PC-3 (cell line): ENCODE measurements at places on chromosomes 7 and 10. TPM values are rescaled to one million over a fixed set of nuclear protein-coding genes. Genes with fewer than 3 reads are reported as not detected.

GRCh38 chr7:83684928-83685327, 36.0 kb upstream of the SEMA3E start:
- peaks cover 4% of the 10 kb centered on the region; the same call in 1 of the 2 replicates for H3K4me1 ChIP-seq
- no peak overlapping the region for H3K4me3 ChIP-seq
- 0 out of 2 replicates have a peak, but pooled peaks cover 3% of the 10 kb centered on the region for H3K27me3 ChIP-seq
- H3K27ac ChIP-seq, result peak overlapping the region; percentile 39; the same call in 1 of the 2 replicates

DNA sequence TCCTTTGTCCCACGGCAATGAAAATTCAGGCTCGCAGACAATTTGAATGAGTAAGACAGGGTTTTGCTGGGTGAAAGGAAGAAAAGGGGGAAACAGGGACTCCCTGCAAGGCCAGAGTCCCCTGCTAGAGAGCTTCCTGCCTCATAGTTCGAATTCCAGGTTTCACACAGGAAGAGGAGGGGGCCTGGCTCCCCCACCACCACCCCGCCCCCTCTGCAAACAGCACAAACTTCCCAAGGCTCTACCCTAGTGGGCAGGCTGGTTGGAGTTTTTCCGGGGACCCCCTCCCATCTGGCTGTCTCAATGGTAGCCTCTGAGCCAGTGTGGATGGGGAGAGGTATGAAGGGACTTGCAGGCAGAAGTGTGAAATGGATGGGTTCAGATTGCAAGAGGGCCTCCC, 57.4 kb upstream of the NEBL start:
- no peaks in the 10 kb centered on the region for H3K4me1 ChIP-seq
- DNase-seq, result no peak
- H3K27ac ChIP-seq, result no peak overlapping the region
- no peak overlapping the region for H3K4me3 ChIP-seq

DNA sequence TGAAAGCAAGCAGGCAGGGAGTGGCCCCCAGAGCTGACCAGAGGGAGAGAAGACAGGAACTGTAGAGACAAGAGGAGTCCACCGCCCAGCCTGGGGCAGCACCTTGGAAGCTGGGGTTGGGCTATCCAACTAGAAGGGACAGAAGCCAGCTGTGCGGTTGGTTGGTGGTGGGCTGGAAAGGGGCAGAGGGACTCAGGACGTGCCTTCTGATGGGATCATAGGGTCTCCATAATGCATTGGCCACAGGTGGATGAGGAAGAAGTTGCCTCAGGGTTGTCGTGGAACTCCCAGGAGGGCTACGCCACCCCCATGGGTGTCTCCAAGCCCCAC, 114.0 kb upstream of the RET start:
- H3K27me3 ChIP-seq, result peaks cover 28% of the 10 kb centered on the region
- no peak for DNase-seq
- no peaks in the 10 kb centered on the region for H3K36me3 ChIP-seq
- no peak overlapping the region for H3K4me3 ChIP-seq
- peaks cover 13% of the 10 kb centered on the region for H3K4me1 ChIP-seq
- no peak overlapping the region for H3K27ac ChIP-seq

- DNase-seq, result no peak
- H3K36me3 ChIP-seq, result peaks cover 3% of the 10 kb centered on the region; the same call in 1 of the 2 replicates
- no peaks in the 10 kb centered on the region for H3K4me1 ChIP-seq
- no peak overlapping the region for H3K4me3 ChIP-seq
- H3K27ac ChIP-seq, result no peak overlapping the region
Measured at GRCh38 chr7:135960709-135961451, 16.3 kb downstream of the MTPN start.

DNA sequence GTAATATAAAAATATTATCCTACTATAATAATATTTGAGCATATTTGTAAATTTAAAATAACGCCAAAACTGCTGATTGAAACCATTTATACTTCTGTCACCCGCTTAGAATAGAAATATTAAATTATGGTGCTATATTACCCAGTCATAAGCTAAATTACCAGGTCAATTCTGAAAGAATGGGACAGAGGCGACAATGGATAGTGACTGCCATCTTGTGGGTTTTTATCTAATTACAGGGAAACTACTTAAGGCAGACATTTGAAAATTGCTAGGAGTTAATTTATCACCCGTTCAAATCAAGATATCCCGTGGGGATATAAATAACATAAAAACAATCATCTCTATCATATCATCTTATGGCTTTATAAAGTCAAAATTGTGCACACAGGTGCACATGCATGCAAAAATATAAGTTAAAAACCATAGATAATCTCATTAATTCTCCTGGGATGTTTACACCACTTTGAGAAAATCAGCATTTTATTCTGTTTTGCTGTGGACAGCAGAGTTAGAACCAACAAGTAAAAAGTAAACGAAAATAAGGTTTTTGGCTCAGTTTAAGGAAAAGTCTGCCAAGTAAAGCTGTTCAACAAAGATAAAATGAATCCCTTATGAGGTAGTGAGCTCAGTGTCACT, 41.3 kb upstream of the HPSE2 start:
- H3K36me3 ChIP-seq, result no peaks in the 10 kb centered on the region
- no peak overlapping the region for H3K27ac ChIP-seq
- peaks cover 22% of the 10 kb centered on the region for H3K4me1 ChIP-seq
- no peak overlapping the region for H3K4me3 ChIP-seq
- peak; percentile 56 for DNase-seq

DNA sequence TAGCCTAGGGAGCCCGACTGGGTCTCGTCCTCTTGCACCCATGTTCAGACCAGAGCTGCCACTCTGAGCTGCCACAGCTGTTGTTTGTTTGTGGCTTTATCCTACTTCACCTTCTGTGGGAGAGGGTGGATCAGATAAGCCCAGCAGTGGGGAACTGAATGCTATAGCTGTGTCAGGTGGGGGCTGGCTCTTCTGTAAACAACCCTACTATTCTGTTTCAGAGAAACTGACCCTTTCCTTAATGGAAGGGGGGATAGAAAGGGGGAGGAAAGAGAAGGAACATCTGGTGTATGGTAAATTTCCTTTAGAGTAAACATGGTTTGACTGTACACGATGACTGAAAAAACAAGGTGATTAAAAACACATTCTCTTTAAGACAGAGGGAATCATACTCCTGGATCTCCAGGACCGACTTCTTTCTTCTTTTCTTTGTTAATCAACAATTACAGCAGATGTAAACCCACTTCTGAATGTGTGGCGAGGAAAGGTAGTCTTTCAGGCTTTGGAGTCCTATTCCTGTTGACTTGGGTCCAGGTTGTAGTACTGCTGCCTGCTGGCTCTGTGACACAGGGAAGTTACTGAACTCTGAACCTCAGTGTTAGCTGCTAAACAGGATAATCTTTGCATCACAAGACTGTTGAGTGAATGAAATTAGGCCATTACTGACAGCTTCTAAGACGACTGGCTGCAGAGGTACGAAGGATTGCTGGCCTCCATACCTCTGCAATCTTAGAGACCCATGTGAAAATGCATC, 6.0 kb downstream of the PRXL2A start:
- DNase-seq, result no peak
- H3K27me3 ChIP-seq, result no peaks in the 10 kb centered on the region
- H3K4me3 ChIP-seq, result no peak overlapping the region
- no peak overlapping the region for H3K27ac ChIP-seq

- DNase-seq, result no peak
- no peak overlapping the region for H3K4me3 ChIP-seq
- H3K36me3 ChIP-seq, result no peaks in the 10 kb centered on the region
- no peaks in the 10 kb centered on the region for H3K4me1 ChIP-seq
Measured at GRCh38 chr10:12512332-12513002, 163.1 kb downstream of the CAMK1D start.

GRCh38 chr10:5168897-5169420, 16.0 kb downstream of the AKR1C8 start:
- H3K27ac ChIP-seq, result no peak overlapping the region
- H3K36me3 ChIP-seq, result no peaks in the 10 kb centered on the region; the same call in 1 of the 2 replicates
- no peak for DNase-seq

- no peak for DNase-seq
- no peaks in the 10 kb centered on the region for H3K4me1 ChIP-seq
- no peaks in the 10 kb centered on the region for H3K27me3 ChIP-seq
Measured at GRCh38 chr7:79823246-79823951, 311.2 kb upstream of the GNAI1 start.

DNA sequence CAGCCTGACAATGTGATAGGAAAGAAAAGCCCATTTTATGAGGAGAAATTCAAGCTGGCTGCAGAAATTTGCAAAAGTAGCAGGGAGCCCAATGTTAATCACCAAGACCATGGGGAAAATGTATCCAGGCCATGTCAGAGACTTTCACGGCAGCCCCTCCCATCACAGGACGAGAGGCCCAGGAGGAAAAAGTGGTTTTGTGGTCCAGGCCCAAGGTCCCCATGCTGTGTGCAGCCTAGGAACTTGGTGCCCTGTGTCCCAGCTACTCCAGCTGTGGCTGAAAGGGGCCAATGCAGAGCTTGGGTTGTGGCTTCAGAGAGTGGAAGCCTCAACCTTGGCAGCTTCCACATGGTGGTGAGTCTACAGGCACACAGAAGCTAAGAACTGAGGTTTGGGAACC, 12.7 kb downstream of the COA1 start:
- H3K27ac ChIP-seq, result no peak overlapping the region
- H3K27me3 ChIP-seq, result no peaks in the 10 kb centered on the region
- DNase-seq, result no peak
- peaks cover 11% of the 10 kb centered on the region; the same call in 1 of the 2 replicates for H3K36me3 ChIP-seq

DNA sequence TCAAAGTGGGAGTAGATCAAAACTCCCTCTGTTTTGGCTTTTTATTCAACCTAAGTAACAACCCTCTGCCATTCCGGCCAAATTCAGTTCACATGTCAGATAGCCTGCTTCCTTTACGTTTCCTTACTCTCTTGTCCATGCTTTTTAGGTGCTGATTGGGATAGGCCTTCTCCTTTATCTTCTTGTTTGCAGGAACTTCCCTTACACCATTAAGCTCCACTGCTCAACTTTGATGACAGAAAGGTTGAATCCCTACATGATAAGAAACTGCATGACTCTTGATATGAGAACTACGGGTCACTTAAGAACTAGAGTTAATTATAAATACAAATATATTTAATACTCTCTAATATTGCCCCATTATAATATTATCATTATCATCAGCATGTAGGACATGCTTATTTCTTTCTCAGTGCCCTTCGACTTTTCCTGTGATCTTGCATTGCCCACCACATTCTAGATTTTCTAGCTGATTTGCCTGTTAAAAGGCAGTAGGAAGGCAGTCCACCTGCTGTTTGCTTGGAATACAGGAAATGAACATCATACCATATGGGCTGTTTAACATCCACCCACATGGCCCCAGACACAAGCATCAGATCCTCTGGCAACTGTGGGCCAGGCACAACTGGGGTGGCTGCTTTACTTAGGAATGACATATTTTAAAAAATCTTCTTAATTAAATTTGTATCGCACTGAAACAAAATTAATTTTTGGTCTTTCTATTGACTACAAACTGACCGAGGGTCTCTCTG, 59.7 kb upstream of the CCDC6 start:
- DNase-seq, result no peak
- no peaks in the 10 kb centered on the region for H3K36me3 ChIP-seq
- no peaks in the 10 kb centered on the region for H3K27me3 ChIP-seq
- peak overlapping the region; percentile 64 for H3K27ac ChIP-seq
- H3K4me3 ChIP-seq, result peak overlapping the region; percentile 4; the same call in 1 of the 2 replicates

GRCh38 chr10:94288361-94289101, 74.2 kb downstream of the NOC3L start:
- no peak overlapping the region for H3K4me3 ChIP-seq
- no peak for DNase-seq
- no peaks in the 10 kb centered on the region; the same call in 1 of the 2 replicates for H3K36me3 ChIP-seq
- no peak overlapping the region for H3K27ac ChIP-seq

- H3K27ac ChIP-seq, result no peak overlapping the region
- DNase-seq, result no peak
- H3K36me3 ChIP-seq, result no peaks in the 10 kb centered on the region
- no peaks in the 10 kb centered on the region for H3K27me3 ChIP-seq
Measured at GRCh38 chr10:34613491-34613890, 201.6 kb downstream of the PARD3 start.

DNA sequence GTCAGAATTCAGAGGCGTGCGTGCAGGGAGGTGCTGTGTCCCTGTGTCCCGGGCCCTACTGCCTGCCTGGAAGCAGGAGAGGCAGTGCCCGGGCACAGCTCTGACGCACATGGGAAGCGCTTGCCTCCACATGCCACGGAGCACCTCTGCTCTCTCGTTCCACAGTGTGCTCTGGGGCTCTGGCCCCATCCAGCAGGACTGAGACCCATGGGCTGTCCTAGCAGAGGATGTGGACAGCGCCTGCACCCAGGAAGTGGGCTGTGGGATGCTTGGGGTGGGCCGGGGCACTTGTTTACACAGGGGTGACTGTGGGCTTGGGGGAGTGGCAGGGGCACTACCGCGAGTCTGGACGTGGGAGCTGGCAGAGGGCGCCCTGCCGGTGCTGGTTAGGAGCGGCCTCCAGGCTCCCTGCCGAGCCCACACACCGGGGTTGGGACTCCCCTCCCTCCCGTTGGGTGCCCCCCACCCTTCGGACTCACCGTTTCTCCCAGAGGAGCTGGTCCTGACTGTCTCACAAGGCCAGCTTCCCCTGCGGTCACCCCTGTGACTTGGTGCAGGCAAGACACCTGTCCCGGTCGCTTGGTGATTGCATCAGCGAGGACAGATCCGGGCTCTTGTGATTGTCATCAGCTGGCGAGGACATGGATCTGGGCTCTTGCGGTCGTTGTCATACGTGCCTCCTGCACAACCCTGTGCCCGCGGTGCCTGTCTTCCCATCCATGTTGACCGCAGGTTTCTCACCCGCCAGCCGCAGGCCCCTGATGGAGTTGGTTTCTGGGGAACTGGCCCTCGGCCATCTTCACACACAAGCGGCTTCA, 83.1 kb downstream of the NKX6-2 start:
- H3K27ac ChIP-seq, result no peak overlapping the region
- H3K36me3 ChIP-seq, result no peaks in the 10 kb centered on the region
- no peaks in the 10 kb centered on the region for H3K4me1 ChIP-seq

DNA sequence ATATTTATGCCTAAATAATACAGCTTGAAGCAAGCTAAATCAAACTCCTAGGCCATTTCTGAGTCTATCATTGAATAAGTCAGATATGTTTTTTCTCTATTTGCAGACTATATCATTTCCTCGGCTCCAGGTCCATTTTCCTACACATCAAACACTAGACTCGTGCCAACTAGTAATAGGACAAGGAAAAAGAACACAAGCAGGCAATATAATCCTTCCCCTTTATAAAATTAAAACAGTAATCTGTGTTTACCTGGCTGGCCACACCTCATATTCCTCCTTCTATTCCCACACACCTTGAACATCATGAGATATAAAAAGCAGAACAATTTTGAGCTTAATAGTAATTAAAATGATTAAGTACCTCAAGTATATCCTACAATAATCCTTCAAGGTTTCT, 325.7 kb downstream of the TFEC start:
- no peak overlapping the region for H3K4me3 ChIP-seq
- H3K4me1 ChIP-seq, result no peaks in the 10 kb centered on the region
- H3K36me3 ChIP-seq, result no peaks in the 10 kb centered on the region
- H3K27ac ChIP-seq, result no peak overlapping the region
- H3K27me3 ChIP-seq, result 0 out of 2 replicates have a peak, but pooled peaks cover 7% of the 10 kb centered on the region
- DNase-seq, result no peak

TSPAN33 gene
- 23.7 and 26.4 TPM in 2 replicates for total RNA-seq

PSMC2 gene
- 190 and 237 TPM in 2 replicates for total RNA-seq

RPEL1 gene
- total RNA-seq, result not detected in 2 replicates

CTAGE4 gene
- 1.4 and 1.6 TPM in 2 replicates for total RNA-seq

KNDC1 gene
- not detected in 2 replicates for total RNA-seq

SFTPA1 gene
- total RNA-seq, result not detected in 2 replicates

UBE2D1 gene
- 13.6 and 13.8 TPM in 2 replicates for total RNA-seq
